ENCODE measurements at places on chromosomes 7 and 10.

- no peak for DNase-seq
Observed at GRCh38 chr10:66837335-66837734, 88.5 kb upstream of the LRRTM3 start.

DNA sequence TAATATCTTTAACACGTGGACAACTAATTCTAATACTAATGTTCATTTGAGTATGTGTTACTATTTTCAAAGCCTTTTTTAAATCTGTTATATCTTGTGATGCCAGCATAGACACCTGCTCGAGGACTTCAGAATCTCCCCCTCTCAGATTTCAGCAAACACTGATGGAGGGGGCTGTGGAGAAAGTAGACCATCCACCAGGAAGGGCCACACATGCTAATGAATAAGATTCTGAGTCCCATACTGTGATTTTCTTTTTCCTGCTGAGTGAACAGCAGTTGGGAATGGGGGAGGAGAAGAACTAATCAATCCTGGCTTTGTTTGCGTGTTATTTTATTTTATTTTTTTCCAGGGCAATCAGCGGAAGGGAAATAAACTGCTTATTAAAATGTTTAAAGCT is 157.9 kb upstream of the CSTF2T start:
- DNase-seq = no peak

DNA sequence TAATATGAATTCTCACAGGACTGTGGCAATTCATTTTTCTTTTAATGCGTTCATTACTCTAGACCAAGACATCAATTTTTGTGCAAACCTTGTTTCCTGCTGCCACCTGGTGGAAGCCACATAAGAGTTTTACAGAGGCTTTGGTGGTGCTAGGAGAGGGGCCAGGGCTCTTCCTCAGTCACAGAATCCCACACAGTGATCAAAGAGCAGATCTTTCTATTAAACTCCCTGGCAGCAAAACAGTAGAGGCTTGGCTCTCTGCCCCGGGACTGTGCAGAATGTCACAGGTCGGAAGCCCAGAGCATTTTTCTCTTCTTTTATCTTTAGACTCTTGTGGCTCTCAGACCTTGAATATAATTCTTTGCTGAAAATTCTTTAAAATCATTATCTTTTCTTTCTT is 506.4 kb upstream of the C7orf33 start:
- DNase-seq = no peak

DNA sequence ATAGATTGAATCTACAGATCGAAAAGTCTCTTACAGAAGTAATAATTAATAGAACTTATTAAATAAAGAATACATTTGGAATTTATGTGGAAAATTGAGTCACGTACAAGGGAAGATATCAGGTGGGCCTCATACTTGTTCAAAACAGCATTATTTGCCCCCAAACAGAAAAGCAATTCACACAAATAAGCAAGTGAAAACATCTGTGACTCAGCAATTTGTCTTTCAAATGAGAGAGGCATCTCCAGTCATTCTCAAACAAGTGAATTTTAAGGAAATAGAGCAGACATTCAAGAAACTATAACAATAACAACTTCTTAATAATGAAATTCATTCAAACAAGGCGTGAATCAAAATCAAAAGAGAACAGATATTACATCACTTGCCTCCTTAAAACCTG is 50.1 kb downstream of the SEMA3A start:
- no peak for DNase-seq

GRCh38 chr7:45515346-45515745 is 58.8 kb upstream of the ADCY1 start:
- DNase-seq = no peak

- no peak for DNase-seq
Observed at GRCh38 chr10:131573707-131574106, 262.2 kb upstream of the TCERG1L start.

DNA sequence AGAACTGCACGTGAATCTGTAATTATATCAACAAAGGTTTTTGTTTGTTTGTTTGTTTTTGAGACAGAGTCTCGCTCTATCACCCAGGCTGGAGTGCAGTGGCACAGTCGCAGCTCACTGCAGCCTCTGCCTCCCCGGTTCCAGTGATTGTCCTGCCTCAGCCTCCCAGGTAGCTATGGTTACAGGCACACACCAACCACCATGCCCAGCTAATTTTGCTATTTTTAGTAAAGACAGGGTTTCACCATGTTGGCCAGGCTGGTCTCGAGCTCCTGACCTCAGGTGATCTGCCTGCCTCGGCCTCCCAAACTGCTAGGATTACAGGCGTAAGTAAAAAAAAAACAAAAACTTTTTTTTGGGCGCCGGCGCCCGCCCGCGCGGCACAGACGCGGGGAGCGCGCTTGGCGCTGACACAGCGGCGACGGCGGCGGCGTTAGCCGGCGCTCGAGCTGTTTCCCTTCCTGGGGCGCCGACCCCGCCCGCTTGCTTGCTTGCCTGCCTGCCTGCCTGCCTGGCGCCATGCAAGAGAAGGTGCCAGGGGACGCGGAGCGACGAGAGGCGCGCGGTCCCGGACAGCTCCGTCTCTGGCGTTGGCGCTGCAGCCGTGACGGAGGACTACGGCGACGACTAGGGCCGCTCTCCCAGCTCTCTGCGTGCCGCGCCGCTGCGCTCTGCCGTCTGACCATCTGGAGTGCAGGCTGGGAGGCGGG is 171.4 kb upstream of the NUPR2 start:
- DNase-seq = no peak

DNA sequence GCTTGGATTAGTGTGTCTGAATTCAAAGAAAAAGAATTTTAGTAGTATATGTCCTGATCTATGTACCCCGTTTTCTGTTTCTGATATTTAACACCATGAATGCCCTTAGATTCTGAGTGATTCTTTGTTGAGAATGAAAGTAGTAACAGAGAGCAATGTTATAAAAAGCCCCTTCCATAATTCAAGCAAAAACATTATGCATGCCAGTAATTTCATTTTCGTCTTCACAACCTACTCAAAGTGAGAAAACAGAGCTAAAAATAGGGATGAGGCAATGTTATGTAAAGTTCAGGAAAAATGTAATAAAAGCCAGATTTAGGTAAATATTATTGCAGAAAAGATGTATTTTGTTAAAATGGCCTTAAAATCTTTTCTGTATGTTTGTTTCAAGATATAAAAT is 28.1 kb downstream of the PTPRZ1 start:
- DNase-seq = no peak

GRCh38 chr10:103552856-103553742 is 59.6 kb downstream of the NEURL1 start:
- no peak for DNase-seq

DNA sequence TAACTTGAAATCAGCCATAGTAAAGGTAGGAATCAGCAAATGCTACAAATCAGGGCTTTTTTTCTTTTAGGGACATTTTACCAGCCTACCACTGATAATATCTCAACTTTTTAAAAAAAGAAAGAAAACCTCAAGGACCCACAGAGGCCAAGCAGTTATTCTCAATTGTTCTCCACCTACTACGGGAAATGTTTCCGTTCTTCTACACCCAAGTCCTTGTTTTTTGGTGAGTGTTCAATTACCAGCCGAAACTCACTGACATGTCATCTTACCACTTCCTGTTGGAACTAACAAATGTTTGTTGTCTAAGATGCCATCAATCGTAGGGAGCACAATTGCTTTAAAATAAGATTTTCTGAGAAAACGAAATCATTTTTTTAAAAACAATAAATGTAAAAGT is 50.2 kb upstream of the CDK1 start:
- DNase-seq = no peak

DNA sequence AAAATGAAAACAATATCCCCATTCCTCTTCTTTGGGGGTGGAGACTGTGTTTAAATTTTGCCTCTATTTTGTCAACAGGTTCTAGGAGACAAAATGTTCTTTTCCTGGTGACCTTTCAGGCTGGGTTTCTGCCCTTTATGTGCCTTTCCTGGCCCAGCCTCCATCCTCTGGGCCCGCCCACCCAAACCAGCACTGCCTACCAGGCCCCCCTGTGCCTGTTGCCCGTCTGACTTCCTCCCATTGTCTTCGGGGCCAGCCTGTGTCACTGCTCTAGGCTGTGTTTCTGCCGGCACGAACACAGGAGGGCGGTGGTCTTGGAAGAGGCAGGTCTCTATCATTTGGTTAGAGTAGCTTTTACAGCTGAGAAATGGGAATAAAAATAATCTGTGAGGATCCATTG is 13.9 kb downstream of the TSPAN14 start:
- DNase-seq = no peak

DNA sequence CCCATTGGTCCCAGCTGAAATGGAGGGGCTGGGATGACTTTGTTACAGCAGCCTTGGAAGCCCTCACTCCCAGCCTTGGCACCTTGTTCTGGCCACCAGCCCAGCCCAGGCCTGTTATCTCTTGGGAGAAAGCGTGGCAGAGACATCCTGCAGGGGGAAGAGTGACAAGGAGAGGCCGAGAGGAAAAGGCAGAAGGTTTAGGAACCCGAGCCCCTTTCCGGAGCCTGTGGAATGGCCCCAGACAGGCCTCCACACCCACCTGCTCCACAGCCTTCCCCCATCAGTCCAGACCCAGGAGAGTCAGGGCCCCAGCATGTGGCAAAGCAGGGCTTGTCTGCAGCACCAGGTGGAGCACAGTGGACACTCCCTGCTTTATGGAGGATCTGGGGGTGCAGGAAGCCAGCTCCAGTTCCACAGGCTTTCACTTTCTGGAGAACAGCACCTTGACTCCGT is 24.1 kb upstream of the TRIM8 start:
- DNase-seq = no peak

DNA sequence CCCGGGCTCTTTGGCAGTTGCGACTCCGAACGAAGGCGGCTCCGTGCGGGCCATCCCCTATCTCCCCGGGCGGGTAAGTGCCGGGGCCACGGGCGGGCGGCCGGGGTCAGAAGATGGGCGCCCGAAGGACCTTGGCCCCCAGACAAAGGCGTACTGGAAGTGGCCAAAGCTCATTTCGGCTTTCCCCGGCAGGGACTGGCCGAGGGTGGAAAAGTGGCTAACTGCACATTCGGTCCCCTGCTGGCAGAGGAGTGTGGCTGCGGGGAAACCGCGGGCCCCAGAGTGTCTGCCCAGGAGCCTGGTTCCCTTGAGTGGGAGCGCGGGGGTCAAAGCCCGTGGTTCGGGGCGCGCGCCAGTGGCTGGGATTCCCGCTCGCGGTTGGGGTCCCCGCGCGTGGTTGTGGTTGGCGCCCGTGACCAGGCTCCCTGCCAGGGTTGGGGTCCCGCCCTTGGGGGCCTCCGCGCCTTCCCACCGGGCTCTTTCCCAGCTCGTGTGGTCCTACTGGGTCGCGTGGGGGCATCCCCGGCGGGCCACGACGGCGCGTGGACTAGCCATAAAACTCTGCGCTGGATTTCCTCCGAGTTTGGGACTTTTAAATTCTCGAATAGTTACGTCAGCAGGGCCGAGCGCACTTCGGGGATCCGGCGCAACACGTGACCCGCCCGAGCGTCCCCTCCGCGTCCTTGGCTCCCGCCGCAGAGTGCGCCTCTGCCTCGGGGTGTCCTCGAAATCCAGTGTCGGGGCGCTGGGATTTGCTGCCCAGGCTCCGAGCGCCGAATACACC is 124.4 kb downstream of the TACC2 start:
- no peak for DNase-seq

- no peak for DNase-seq
Observed at GRCh38 chr10:93072225-93072712, 1.4 kb upstream of the CYP26A1 start.

GRCh38 chr10:36886303-36886891 is 239.0 kb upstream of the ANKRD30A start:
- DNase-seq = no peak

GRCh38 chr10:112524641-112525040 is 77.6 kb downstream of the VTI1A start:
- DNase-seq = no peak

GRCh38 chr7:29977886-29978651 is 11.5 kb downstream of the SCRN1 start:
- no peak for DNase-seq

- DNase-seq = no peak
Observed at GRCh38 chr10:49290607-49291006, 8.4 kb upstream of the C10orf71 start.

DNA sequence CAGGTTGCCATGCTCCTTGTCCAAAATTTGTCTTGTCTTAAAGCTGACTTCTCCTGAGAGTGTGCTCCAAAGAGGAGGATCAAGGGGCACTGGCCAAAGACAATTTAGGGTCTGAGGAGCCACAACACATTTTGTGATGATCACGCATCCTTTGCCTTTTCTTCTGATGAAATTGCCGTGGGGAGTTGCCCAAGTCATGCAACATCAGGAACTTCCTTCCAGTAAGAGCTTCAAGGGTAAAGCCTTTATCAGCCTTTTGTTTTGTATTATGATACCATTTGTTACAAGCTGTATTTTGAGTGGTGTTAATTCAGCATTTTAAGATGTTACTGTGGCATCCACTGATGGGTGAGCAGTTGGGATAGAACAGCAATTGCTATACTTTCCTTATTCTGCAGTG is 131.2 kb upstream of the MKI67 start:
- no peak for DNase-seq

GRCh38 chr10:19499291-19499770 is 316.9 kb upstream of the PLXDC2 start:
- no peak for DNase-seq

DNA sequence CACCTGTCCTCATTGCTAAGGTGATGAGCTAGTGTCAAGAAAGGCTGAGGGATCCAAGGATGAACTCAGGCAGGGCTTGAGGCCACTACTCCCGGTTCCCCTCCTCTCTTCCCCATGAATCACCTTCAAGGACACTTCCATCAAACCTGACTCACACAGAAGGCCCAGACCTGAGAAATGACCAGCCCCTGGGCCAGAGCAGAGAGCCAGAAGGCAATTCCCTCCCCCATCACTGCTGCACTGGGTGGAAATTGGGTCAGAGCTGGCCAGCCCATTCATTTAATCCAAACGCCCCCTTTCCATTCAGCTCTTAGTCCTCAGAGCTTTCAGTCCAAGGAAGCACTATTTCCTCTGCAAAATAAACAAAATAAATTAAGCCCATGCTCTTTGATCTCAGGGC is 182.0 kb downstream of the KCNMA1 start:
- DNase-seq = no peak

GRCh38 chr7:121604627-121605316 is 208.7 kb upstream of the FAM3C start:
- DNase-seq = no peak

All from HS-27A (cell line).